ENCODE measurements at places on chromosomes 2 and 18. TPM values are rescaled to one million over a fixed set of nuclear protein-coding genes. Genes with fewer than 3 reads are reported as not detected.

CD302 gene
- 1.0 TPM for total RNA-seq

- no peak for DNase-seq
- no peak overlapping the region for H3K27ac ChIP-seq
- H3K4me1 ChIP-seq, result peaks cover 14% of the 10 kb centered on the region
- H3K36me3 ChIP-seq, result no peaks in the 10 kb centered on the region
- no peaks in the 10 kb centered on the region for H3K27me3 ChIP-seq
These were observed 173.7 kb downstream of the ASXL3 start for GRCh38 chr18:33751613-33752221.

DNA sequence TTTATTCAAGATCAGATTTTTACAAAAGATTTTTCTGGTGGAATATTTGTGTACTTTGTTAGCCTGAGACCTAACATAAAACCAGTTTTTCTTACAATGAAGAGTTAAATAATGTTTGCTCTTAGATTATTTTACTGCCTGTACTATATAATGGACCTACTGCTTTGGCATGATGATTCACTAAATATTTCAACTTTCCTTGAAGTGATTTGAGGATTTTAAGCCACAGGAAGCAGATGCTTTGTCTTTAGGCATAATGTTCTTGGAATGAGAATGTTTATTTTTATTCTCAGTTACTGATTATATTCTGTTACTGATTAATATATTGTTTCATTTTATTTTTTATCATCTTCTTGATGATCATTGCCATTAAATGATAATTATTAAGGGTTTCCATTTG is 175.3 kb upstream of the LRP1B start:
- H3K4me3 ChIP-seq, result no peak overlapping the region
- H3K4me1 ChIP-seq, result no peaks in the 10 kb centered on the region
- H3K27me3 ChIP-seq, result no peaks in the 10 kb centered on the region
- H3K27ac ChIP-seq, result no peak overlapping the region

- no peak overlapping the region for H3K4me3 ChIP-seq
- no peaks in the 10 kb centered on the region for H3K36me3 ChIP-seq
- H3K27ac ChIP-seq, result no peak overlapping the region
- DNase-seq, result no peak
- H3K4me1 ChIP-seq, result no peaks in the 10 kb centered on the region
These were observed 13.2 kb upstream of the SCYGR5 start for GRCh38 chr2:227653419-227653818.
